ENCODE measurements at places on chromosomes 6 and 20.

DNA sequence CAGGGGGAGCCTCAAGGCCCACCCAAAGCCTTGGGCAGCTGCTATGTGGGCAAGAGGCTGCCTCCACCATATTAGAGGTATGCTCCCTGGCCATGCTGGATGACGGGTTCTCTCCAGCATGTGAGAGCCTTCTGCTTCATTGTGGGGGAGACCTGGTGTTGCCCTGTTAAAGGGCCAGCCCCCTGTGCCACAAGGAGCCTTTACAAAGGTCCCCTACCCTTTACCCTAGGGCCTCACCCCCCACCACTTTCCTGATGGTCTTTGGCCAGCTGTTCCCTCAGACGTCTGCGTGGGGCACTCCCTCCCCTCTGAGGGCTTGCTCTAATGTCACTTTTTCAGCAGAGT, 5.2 kb downstream of the ADIG start:
- no peak for DNase-seq

DNA sequence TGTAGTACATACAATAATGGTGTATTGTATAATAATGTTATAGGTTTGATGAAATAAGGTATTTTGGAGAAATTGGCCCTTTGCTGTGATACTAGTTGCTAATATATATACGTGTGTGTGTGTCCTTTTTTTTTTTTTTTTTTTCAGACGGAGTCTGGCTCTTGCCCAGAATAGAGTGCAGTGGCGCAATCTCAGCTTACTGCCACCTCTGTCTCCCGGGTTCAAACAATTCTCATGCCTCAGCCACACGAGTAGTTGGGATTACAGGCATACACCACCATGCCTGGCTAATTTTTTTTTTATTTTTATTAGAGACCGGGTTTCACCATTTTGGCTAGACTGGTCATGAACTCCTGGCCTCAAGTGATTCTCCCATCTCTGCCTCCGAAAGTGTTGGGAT, 23.3 kb downstream of the SENP6 start:
- DNase-seq: no peak

- no peak for DNase-seq
Measured at GRCh38 chr6:149024361-149024760, 277.5 kb downstream of the UST start.

- no peak for DNase-seq
Measured at GRCh38 chr6:133587546-133588160, 301.3 kb upstream of the TCF21 start.

- DNase-seq: no peak
Measured at GRCh38 chr6:27825025-27825793, 87.0 kb downstream of the OR2B2 start.

DNA sequence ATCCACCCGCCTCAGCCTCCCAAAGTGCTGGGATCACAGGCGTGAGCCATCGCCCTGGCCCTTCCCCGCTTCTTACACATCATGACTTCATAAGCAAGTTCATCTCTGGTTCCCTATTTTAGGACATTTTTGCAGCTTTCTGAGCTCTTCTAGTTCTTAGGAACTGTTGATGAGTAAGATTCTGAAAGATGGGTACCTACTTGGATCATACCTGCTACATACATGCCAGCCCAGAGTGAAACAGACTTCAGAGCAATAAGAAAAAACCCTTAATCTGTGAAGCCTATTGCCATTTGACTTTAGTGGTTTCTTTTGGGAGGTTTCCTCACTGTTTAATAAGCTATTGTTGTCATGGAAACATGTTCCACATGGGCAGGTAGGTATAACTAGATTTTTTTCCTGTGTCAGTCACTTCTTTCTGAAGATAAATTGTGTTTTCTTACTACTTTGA, 27.9 kb upstream of the TMEM217 start:
- DNase-seq: no peak

DNA sequence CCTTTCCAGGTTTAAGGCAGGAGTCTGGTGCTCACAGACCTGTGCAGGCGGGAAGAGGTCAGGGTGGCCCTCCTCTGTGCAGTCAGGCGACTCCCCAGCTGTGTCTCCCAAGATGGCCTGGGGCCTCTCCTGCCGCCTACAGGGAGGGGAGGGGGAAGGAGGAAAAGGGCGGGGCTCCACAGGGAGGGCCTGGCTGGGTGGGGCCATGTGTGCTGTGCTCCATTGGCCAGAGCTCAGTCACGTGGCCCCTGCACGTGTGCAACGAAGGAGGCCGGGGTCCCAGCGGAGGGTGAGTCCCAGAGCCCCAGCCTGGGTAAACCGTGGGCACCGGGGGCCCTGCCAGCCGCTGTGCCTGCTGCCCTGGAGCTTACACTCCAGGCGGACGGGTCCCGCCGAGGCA, 211.6 kb downstream of the ZDHHC14 start:
- DNase-seq: no peak

DNA sequence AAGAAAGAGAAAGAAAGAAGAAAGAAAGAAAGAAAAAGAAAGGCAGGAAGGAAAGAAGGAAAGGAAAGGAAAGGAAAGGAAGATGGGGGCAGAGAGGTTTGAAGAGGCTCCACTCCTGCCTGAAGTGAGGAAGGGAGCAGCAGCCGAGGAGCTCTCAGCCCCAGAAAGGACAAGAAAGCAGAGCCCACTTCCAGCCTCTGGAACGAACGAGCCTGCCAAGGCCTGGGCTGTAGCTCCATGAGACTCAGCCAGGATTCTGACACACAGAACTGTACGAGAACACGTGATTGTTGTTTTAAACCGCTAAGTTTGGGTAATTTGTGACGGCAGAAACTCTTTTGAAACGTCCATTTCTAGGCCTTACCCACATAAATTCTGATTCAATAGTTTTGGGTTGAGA, 69.5 kb downstream of the TTLL2 start:
- no peak for DNase-seq

DNA sequence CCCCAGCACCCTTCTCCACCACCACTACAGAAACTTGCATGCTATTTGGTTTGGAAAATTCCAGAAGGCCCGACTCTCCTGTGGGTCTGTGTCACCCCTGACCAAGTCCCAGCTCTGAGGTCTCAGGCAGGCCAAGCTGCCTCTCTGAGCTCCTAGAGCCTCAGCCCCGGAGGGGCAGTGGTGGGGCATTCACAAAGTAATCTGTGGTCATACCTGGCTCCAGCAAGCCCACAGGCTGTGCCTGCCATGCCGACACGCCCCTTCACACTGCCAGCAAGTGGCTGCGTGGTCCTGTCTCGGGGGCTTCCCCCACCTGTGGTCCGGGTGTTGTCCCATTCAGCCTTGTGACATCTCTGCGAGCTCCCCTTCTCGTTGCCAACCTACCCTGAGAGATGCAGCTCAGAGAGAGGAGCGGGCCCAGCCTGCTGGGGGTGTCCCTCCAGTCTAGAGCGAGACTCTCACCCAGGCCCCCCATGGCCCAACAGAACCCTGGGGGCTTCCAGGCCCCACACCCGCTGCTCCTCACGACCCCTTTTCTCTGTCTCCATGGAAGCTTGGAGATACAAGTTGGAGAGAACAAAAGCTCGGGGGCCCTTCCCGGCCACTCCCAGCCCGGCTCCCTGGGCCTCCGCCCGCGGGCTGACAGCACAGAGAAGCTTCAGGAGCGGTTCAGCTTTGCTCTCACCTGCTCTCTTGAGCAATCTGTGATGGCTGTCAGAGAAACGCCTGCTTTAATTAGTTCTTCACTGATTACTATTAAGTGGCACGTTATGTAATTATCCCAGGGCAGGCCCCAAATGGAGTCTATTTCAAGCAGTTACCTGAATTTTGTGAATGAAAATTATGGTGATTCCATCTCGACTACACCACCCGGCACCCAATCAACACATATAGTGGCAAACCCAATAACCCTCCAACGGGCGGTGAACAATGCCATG, 147.7 kb upstream of the PHACTR3 start:
- DNase-seq: no peak

DNA sequence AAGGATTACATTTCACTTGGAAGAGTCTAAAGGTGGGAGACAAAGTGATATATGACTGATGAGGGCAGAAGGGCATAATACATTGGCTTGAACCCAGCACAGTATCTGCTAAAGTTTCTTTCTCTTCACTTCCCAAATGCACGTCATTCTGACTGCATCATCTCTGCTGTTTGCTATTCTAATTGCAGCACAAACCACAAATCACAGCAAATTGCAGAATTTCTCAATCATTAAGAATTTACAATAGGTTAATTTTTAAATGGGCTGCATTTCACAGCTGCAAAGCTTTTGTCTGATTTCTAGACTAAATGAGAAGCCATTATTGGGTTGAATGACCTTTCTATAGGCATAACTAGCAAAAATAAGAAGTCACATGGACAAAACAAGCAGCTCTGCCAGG, 337.0 kb downstream of the RNGTT start:
- DNase-seq: no peak

DNA sequence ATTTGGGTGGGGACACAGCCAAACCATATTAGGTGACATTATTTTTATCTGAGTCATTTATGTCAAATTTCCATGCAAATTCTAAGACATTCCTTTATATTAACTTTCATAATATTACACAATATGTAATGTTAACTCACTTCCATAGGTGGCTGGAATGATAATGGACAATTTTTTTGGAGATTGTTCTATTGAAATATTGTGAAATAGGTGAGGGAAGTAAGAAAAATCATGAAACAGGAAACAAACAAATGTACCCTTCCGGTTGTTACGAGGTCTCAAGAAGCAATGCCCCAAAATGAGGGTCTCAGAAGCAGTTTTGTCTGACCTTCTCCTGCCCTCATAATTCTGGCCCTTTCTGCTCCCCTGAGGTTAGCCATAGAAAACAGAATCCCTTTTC, 306.5 kb downstream of the HDGFL1 start:
- no peak for DNase-seq

GRCh38 chr6:163331245-163331644, 83.3 kb upstream of the QKI start:
- DNase-seq: no peak

GRCh38 chr6:26216886-26217713, 129.9 kb downstream of the HFE start:
- DNase-seq: peak; percentile 55

DNA sequence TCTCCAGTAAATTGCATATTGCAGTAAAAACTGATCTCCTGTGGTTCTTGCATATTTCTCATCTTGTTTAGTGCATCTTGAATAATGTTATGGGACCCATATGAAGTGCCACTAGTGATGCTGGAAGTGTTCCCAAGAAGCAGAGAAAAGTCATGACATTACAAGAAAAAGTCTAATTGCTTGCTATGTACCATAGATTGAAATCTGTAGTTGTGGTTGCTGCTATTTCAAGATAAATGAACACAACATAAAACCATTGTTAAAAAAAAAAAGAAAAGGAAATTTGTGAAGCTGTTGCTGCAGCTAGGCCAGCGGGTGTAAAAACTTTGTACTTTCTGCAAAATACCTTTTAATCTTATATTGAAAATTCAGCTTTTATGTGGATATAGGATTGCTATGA, 304.5 kb downstream of the PHF3 start:
- DNase-seq: no peak

DNA sequence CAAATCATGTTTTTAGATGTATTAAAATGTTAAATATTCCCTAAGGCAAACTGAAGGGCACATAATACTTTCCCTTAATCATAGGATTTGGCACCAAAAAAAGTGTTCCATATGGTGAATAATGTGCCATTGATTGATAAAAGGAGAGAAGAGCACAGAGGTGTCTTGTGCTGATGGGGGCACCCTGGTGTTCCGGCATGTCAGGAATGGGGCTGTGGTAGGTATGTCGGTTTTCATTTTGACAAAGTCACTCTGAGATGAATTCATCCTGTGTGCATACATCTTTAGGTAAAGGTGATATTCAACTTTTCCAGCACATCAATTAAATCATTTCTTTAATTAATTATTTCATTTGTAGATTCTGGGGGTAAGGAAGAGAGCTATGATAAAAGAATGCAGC, 36.8 kb downstream of the CENPW start:
- DNase-seq: no peak

GRCh38 chr20:24452498-24453127, 16.8 kb upstream of the SYNDIG1 start:
- no peak for DNase-seq

DNA sequence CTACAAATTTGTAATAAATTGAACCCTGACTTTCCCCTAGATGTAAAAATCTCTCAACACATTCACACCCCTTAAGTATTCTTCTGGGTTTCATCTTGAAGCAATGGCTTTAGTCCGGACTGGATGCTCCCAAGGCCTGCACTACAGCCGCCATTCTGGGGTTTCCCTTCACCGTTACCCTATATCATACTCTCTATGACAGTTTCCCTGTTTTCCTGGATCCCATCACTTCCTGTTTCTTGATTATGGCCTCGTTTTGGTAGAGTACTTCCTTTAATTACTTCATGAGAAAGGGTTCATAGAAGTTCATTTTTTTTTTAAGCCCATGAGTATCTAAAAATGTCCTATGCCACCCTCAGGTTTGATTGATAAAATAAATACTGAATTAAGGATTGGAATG, 11.7 kb downstream of the FIG4 start:
- DNase-seq: no peak

DNA sequence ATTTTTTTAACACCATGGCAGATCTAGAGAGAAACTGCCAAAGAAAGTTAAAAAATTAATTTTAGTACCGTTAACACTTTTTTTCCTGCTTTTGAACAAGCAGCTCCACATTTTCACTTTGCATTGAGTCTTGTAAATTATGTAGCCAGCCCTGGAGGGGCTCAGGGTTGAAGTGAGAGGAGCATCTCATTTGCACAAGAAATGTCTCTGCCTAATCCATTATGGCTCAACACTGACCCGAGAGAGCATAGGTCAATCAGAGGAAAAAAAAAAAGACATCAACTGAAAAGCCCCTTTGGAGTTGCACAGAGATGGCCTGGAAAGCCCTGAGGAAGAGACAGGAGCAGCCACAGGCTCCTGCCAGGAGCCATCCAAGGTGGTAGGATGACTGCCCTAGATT, 4.3 kb upstream of the SLPI start:
- no peak for DNase-seq

- no peak for DNase-seq
Measured at GRCh38 chr6:170042596-170043118, 248.2 kb downstream of the DLL1 start.

DNA sequence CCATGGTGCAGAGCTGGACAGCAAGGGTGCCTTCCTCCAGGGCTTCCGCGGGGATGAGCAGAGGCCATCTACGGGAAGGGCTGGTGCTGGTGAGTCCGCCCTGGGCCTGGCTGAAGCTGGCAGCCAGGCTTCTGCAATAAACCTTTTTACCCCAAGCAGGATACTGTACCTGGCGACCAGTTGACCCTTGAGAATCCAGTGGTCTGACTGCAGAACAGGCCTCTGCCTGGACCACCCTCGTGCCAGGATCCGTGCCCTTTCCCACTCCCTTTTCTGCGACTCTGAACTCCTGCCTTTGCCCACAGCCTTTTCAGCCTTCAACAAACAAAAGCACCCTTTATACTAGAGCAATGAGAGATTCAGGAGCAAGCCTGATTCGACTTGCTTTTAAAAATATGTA, 18.9 kb downstream of the CDH26 start:
- DNase-seq: no peak

- DNase-seq: no peak
Measured at GRCh38 chr6:4928426-4928825, 75.4 kb downstream of the RPP40 start.

GRCh38 chr20:59207742-59208357, 44.2 kb downstream of the ZNF831 start:
- DNase-seq: peak; percentile 72

GRCh38 chr6:34056305-34057108, 89.4 kb downstream of the GRM4 start:
- DNase-seq: no peak

Measured in HL-60 (cell line).